ENCODE measurements at places on chromosomes 1 and 21.
A peak's percentile ranks its signal among the peaks of the same experiment; 100 is the strongest.

GRCh38 chr21:44013380-44014088 is 1.4 kb downstream of the TRAPPC10 start:
- no peak for DNase-seq

- DNase-seq = no peak
Measured at GRCh38 chr1:151711044-151711800, 5.4 kb downstream of the CELF3 start.

DNA sequence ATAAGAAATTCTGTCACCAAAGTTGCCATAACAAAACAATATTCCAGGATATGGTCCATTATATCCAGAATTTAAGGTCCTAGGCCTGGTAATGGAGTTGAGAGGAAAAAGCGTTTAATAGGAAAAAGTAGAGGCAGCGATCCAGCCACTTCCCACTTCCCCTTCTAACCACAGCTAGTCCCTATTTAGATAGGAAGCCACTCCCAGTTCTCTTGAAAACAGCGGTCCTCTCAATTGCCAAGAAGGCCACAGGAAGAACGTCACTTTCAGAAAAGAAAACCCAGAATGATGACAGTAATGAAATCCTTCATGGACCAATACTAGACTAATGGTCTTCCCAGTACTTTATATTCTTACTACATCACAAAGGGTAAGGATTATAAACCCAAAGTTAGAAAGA is 38.6 kb downstream of the ABL2 start:
- DNase-seq = no peak

- peak; percentile 89 for DNase-seq
Measured at GRCh38 chr1:64966158-64966971, at the start of gene JAK1. TSS of gene JAK1 (minus strand) at chr1:64966549. CDS start at chr1:64886264, 80,285 bp downstream.

Data from NCI-H2227 treated with DMSO at 0.1 percent for 48 hours (cell line).